Stimulated activated CD4-positive, alpha-beta T cell treated with anti-CD3 and anti-CD28 coated beads, Interleukin-1b, Interleukin-23, amount 100 ng/mL, for 4 hours (primary cell): ENCODE measurements at places on chromosomes 3 and 15.

DNA sequence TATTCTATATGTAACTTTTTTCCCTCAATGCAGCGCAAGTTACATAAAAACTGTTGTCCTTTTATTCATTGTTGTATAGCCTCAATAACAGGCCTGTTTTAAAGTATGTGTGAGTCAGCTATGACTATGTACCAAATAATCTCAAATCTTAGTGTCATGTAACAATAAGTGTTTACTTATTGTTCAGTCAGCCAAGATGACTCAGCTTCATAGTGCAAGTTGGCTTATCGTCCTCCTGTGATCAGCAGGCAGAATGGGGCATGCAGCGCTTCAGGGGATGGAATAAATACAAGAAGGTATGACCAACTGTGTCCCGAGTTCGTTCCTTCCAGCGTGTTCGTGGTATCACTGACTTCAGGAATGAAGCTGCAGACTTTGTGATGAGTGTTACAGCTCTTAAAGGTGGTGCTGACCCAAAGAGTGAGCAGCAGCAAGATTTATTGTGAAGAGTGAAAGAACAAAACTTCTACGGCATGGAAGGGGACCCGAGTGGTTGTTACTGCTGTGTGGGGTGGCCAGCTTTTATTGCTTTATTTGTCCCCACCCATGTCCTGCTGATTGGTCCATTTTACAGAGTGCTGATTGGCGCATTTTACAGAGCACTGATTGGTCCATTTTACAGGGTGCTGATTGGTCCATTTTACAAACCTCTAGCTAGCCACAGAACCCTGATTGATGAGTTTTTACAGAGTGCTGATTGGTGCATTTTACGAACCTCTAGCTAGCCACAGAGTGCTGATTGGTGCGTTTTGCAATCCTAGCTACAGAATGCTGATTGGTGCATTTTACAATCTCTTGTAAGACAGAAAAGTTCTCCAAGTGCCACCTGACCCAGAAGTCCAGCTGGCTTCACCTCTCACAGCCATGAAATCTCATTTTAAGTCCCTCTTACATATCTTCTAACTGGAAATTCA lies 1016.0 kb downstream of the MCTP2 start:
- no peak for DNase-seq

DNA sequence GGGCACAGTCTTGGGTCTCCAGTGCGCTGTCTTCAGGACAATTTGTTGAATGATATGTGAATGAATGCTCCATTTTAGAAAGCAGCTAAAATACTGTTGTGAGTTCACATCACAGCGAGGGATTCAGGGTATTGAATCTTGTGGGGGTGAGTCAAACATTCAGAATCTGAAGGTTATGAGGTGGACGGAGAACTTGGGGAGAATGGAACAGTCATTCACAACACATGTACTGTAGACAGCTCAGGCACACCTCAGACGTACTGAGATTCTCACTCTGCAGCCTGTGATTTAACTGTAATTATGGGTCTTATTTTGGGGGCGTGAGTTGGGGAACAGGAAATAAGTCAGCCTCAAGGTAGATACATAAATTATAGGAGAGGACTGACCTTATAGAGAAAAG lies 13.9 kb downstream of the CRYBG3 start:
- DNase-seq = no peak

DNA sequence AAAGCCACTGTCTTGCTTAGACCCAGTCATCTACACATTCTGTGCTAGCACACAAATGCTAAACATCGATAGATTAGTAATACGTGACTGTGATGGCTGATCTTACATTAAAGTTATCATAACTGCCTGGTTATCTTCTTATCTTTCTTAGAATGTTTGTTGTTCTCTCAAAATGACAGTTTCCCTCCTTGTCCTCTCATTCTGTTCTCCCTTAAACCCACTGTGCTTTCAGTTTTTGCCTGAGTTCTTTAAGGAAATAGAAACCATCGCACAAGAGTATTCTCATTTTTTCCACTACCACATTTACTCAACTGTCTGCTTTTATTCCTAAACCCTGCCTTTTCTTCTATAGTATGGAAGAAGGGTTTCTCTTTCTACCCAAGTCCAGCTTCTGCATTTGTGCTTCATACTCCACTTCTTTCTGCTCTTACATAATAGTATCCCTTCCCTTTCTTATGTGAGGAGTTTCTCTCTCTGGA lies 17.1 kb downstream of the STX19 start:
- no peak for DNase-seq

GRCh38 chr3:27688053-27688452 lies 34.1 kb downstream of the EOMES start:
- no peak for DNase-seq

DNA sequence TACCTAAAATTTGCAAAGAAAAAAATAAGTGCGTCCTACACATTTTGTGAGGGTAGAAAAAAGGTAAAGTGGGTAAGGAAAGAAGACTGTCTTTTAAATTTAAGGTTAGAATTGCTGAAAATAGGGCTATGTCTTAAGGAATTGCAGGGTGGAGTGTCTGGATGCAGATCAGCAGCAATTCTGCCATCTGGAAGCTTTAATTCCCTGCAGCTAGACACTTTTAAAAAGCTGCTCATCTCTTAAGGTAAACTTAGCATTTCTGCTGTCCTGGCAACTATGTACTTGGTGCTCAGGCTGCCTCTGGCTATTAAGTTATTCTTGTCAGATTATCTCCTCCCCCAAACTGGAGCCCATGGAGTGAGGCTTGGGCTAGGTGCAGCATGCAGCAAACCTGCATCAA lies 420.2 kb downstream of the SI start:
- DNase-seq = no peak

DNA sequence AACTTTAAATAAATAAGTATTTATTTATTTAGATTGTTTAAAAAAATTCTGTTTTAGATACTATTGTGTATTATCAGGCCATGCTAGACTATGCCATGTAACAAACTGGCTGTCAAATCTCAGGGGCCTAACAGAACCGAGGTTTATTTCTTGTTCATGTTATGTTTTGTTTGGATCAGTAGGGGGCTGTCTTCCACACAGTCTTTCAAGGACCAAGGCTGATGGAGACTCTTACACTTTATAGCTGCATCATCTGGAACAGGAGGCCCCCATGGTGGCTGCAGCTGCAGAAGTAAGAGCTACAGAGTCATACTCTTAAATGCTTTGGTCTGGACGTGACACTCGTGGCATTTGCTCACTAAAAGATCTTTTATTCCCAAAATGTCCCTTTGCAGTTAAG lies 33.0 kb upstream of the ARL14 start:
- no peak for DNase-seq

- DNase-seq = no peak
Measured at GRCh38 chr15:22939051-22939450, 41.1 kb downstream of the CYFIP1 start.
